ENCODE measurements at places on chromosomes 12 and 14. TPM values are rescaled to one million over a fixed set of nuclear protein-coding genes. Genes with fewer than 3 reads are reported as not detected.

Gene NGB
- not detected for total RNA-seq

Gene SMCO2
- total RNA-seq = 0.12 TPM

Gene LRRC10
- total RNA-seq = not detected

Gene TAC3
- total RNA-seq = not detected

Gene TPH2
- not detected for total RNA-seq

Gene PLD4
- total RNA-seq = 0.10 TPM

Gene KRT1
- not detected for total RNA-seq

Gene CLMN
- 6.6 TPM for total RNA-seq

Gene CLEC1A
- total RNA-seq = not detected

Gene OTX2
- not detected for total RNA-seq

Gene A2ML1
- not detected for total RNA-seq

Gene SDS
- 1.1 TPM for total RNA-seq

Gene FSCB
- total RNA-seq = not detected

Gene BATF
- total RNA-seq = not detected

Gene CFAP251
- total RNA-seq = 1.5 TPM

Gene SYT1
- 5.2 TPM for total RNA-seq

Gene NYNRIN
- 0.26 TPM for total RNA-seq

Gene ARL6IP4
- total RNA-seq = 207 TPM

Gene NOXRED1
- total RNA-seq = not detected

Gene SYNDIG1L
- total RNA-seq = not detected

Gene PMCH
- not detected for total RNA-seq

Gene DPY19L2
- total RNA-seq = 1.5 TPM

Gene PTPRO
- total RNA-seq = not detected

Gene TMEM263
- total RNA-seq = 28.2 TPM

Gene RHNO1
- total RNA-seq = 42.5 TPM

Gene PROX2
- total RNA-seq = not detected

Gene TAS2R46
- not detected for total RNA-seq

Gene SMIM41
- total RNA-seq = not detected

Gene BBS10
- 4.4 TPM for total RNA-seq

Gene SERPINA10
- total RNA-seq = not detected

Gene KRT77
- not detected for total RNA-seq

Gene HNRNPC
- 1,079 TPM for total RNA-seq

Gene MSI1
- total RNA-seq = 1.4 TPM

Gene LGR5
- not detected for total RNA-seq

Gene PRPF39
- total RNA-seq = 19.6 TPM

Gene KRT72
- total RNA-seq = not detected

Gene CCDC177
- 0.02 TPM for total RNA-seq

Gene TC2N
- 0.70 TPM for total RNA-seq

Gene SLCO1A2
- 0.29 TPM for total RNA-seq

Gene ANO2
- 0.05 TPM for total RNA-seq

Gene KRT6C
- not detected for total RNA-seq

Gene MED13L
- total RNA-seq = 23.7 TPM

Gene C1QL4
- total RNA-seq = 5.7 TPM

Gene HOXC13
- total RNA-seq = 16.4 TPM

Gene C1R
- total RNA-seq = 41.1 TPM

Gene A2M
- total RNA-seq = 0.09 TPM

Gene VCPKMT
- 8.6 TPM for total RNA-seq

Gene RFX4
- total RNA-seq = not detected

Gene AMN1
- total RNA-seq = 8.6 TPM
